A375 (cell line): ENCODE measurements at places on chromosomes 2 and 18. TPM values are rescaled to one million over a fixed set of nuclear protein-coding genes. Genes with fewer than 3 reads are reported as not detected.

The LRATD1 gene
- total RNA-seq: 0.08 and 0.13 TPM in 2 replicates

The ANKRD39 gene
- total RNA-seq: 8.9 and 11.6 TPM in 2 replicates

The NT5C1B gene
- total RNA-seq: not detected in 2 replicates

The IL1F10 gene
- total RNA-seq: not detected in 2 replicates

The SP140 gene
- total RNA-seq: 0.32 TPM in 1 of 2 replicates, not detected in the other

The MAPK4 gene
- 0.26 TPM in 1 of 2 replicates, not detected in the other for total RNA-seq

The NMUR1 gene
- not detected in 2 replicates for total RNA-seq
